Femur (tissue), 1 donor: ENCODE measurements at places on chromosomes 2 and 18.

GRCh38 chr2:11307764-11308415, 36.5 kb downstream of the ROCK2 start:
- no peak for DNase-seq

DNA sequence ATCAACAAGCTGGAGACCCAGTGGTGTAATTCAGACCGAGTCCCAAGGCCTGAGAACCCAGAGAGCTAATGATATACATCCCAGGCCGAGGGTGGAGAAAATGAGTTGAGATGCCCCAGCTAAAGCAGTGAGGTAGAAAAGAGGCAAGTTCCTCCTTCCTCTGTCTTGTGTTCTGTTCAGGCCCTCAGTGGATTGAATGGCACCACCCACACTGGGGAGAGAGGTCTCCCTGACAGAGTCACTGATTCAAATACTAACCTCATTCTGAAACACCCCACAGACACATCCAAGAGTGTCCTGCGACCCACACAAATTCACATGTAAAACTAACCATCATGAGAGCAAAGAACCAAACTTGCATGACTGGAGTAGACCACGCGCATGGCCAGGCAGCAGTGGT, 215.3 kb downstream of the ANAPC1 start:
- DNase-seq: no peak

DNA sequence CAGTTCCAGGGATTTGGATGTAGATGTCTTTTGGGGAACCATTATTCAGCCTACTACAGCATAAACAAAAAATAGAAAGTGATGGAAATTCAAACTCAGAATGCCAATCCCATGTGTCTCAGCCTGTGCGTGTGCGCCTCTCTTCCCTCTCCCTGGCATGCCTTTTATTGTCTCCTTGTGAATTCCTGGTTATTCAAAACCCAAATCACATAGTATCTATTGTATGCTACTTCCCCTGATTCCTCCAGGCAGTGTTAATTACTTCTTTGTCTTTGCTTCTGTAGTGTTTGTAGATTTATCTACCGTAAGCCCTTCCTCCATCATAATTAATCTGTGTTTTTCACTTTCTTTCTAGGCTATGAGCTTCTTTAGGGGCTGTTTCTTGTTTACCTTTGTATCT, 38.9 kb downstream of the RHBDD1 start:
- no peak for DNase-seq

- DNase-seq: no peak
Observed at GRCh38 chr2:104867813-104868504, 14.0 kb downstream of the POU3F3 start.

- no peak for DNase-seq
Observed at GRCh38 chr2:64067326-64067725, 48.1 kb upstream of the VPS54 start.

GRCh38 chr2:50215736-50216135, 816.2 kb downstream of the NRXN1 start:
- no peak for DNase-seq

GRCh38 chr2:23649303-23649702, 264.3 kb downstream of the KLHL29 start:
- no peak for DNase-seq

DNA sequence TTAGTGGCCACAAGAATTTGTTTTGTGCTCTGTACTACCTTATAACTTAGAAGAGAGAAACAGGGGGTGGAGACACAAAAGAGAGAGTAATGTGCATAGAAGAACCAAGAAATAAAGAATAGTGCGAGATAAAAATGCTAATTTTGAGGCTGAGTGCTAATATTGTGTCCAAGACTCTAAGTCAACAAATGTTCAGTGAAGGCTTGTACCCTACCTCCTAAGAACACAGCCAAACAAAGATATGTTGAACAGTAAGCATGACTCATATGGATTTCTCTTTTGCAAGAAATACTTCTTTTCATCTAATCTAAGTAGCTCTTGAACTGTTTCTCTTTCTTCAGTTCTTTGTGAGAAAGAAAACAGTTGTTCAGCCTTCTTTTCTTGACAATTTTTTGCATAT, 45.2 kb downstream of the GAREM1 start:
- DNase-seq: no peak

DNA sequence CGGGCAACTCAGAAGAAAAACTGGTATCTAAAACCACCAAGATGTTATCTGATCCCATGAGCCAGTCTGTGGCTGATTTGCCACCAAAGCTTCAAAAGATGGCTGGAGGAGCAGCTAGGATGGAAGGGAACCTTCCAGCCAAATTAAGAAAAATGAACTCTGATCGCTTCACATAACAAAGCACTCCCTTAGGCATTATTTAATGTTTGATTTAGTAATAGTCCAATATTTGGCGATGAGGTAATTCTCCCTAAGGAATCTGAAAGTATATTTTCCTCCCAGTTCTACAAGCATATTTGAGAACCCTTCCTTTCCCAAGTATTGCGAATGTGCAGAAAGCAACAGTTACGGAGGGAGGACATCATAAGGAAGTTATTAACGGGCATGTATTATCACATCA, 156.6 kb downstream of the KCNJ3 start:
- DNase-seq: no peak

DNA sequence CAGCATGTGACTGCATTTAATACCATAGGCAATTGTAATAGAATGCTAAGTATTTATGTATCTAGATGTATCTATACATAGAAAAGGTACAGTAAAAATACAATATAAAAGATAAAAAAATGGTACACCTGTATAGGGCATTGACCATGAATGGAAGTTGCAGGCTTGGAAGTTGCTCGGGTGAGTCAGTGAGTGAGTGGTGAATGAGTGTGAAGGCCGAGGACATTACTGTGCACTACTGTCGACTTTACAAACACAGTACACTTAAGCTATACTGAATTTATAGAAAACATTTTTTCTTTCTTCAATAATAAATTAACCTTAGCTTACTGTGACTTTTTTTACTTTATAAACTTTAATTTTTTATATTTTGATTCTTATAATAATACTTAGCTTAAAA, 8.9 kb downstream of the DIS3L2 start:
- no peak for DNase-seq

GRCh38 chr2:20051532-20052228, at the start of gene LAPTM4A:
LAPTM4A (minus strand) TSS chr2:20051628; CDS start chr2:20051520, 108 bp downstream.
- DNase-seq: peak; percentile 100

DNA sequence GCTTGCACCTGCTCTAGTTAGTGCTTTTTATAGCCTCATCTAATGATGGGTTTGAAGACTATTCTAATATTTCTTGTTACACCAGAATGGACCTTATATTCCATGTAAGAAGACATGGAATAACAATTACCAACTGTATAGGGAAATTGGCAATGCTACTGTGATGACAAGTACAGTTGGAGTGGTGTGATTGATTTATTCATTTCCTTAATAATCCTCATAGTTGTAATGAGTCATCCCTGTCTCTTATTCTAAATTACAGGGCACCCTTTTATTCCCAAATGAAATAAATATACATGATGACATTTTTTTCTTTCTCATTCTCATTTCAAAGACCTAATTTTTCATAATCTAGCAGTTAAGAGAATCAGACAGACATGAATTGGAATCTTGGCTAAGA, 18.3 kb upstream of the TLK1 start:
- no peak for DNase-seq

- DNase-seq: no peak
Observed at GRCh38 chr2:157523270-157524247, 79.7 kb upstream of the CYTIP start.

- no peak for DNase-seq
Observed at GRCh38 chr2:177098001-177098613, 114.5 kb upstream of the HNRNPA3 start.

DNA sequence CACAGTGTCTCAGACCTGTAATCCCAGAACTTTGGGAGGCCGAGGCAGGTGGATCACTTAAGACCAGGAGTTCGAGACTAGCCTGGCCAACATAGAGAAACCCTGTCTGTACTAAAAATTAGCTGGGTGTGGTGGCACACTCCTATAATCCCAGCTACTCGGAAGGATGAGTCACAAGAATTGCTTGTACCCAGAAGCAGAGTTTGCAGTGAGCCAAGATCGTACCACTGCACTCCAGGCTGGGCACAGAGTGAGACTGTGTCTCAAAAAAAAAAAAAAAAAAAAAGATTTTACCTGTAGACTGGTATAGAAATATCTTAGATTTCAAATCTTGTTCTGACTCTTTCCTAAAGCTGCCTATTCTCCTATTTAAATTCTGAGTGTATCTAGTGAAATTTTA, 7.2 kb upstream of the KLHL29 start:
- no peak for DNase-seq

DNA sequence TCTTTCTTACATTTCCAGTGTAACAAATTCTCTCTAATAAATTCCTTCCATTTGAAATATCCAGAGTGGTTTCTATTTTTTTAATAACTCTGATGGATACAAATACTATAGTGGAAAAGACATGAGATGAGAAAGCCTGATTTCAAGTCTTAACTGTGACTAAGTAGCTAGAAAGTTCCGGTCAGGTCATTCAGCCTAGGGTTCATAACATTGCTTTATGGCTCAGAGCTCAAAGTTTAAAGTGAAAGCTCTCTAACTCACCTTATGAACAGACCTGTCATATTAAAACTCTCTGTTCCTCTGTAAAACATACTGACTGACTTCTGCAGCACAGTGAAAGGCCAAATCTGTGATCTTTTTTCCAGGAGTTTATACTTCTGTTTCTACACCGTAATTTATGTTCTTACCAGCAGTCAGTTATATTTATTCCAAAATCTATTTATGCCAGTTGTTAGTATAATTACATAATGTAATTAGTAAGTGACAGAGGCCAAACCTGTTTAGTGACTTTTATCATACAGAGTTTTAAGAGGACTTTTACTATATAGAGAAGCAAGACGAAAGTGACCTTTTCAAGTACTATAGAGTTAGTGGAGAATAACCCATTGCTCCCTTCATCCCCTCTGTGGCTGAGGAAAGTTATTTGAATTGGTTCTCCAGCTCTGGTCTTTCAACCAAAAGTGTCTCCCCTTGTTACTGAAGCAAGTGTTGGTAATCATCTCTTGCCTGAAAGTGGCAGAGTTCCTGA, 118.8 kb upstream of the PDE1A start:
- no peak for DNase-seq

GRCh38 chr2:191636235-191636543, 41.7 kb upstream of the NABP1 start:
- no peak for DNase-seq

- DNase-seq: no peak
Observed at GRCh38 chr2:165294912-165295311, 55.7 kb downstream of the SCN2A start.

DNA sequence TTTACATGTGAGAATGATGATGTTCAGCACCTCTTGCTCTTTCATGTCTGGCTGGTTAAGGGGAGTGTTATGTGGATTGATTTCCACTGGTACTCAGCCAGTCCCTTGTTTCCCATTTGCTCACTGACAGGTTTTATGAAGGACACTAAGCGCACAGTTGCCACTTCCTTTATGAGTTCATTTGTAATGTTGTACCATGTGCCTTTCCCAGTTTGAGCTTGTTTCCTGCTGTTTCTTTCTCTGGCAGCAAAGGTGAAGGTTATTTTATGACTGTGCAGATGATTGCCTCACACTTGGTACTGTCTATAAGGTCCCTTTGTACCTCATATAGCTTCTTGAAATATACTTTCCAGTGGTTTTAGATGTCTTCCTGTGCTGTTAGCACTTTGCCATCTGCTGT, 1700.5 kb upstream of the TMEFF2 start:
- no peak for DNase-seq

DNA sequence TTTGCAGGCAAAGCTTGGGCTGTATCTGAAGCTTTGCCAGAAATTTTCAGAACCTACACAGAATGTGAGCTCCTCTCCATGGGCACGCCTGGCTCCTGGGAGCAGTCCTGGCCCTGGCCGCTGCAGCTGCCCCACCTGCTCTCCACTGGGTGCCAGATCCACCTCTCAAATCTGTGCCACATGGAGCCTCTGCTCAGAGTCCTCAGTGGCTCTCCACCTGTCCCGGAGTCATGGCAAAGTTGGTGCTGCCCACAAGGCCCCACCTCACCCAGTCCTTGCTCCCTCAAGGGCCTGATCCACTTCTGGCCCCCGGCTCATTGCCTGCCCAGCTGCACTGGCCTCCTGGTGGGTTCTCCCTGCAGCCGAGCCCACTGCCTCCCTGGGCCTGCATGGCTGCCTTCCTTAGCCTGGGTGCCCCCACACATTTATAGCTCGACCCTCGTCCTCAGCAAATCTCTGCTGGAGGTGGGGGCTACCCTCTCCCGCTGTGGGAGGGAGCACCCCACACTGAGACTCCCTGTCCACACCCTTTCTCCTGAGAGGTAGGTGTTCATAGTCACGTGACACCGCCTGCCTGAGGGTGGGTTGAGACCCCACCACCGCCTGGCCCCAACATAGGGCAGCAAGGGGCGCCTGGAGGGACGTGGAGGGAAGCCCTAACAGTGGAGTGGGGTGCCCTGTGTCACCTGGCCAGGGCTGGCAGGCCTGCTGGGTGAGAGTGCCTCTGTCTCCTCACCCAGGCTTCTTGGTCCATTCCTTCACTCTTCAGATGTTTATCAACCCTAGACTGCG, 224.1 kb downstream of the SH3RF3 start:
- DNase-seq: peak; percentile 12

- DNase-seq: peak; percentile 48
Observed at GRCh38 chr18:24734058-24734457, 273.6 kb downstream of the HRH4 start.

DNA sequence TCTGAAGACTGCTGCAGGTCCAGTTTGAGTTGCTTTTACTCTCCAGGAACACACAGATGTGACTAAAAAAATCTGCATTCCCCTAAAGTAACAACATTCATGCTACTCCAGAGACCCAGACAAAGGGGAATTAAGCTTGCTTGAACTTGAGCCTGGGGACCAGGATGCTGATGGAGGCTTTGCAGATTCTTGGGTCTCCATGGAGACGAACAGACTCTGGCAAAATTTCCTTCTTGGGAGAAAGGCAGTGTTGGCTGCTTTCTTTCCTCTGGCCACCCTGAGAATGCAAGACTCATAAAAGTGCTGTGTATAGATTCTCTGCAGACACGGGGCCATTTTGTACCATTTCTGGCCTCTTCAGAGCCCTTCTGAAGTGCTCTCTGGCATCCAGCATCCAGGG, 112.0 kb downstream of the ACTR3 start:
- DNase-seq: no peak

- no peak for DNase-seq
Observed at GRCh38 chr2:131658769-131659131, 131.1 kb downstream of the CCDC74A start.

DNA sequence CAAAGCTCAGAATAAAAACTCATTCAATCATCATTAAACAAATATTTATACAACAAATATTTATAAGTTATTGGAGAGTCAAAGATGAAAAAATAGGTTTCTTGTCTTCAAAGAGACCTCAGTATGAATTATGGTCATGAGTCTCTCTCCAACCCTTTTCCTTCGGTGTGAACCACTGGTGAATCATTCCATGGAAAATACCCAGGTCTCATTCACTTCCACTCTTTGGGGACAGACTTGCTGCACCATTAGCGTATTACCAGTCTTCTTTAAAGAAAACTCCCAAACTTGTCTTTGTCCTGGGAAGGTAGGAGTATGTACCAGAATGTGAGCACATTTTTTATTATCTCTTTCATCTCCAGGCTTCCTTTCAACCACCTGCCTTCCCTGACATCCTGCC, 257.4 kb upstream of the RBMS1 start:
- no peak for DNase-seq

GRCh38 chr2:55152475-55153412, 79.3 kb downstream of the CLHC1 start:
- DNase-seq: no peak

- no peak for DNase-seq
Observed at GRCh38 chr18:55576001-55576400, 12.0 kb downstream of the TCF4 start.

- DNase-seq: no peak
Observed at GRCh38 chr2:157149270-157149669, 108.2 kb upstream of the GALNT5 start.

GRCh38 chr2:239015218-239015900, 167.5 kb downstream of the TWIST2 start:
- DNase-seq: peak; percentile 51

- DNase-seq: no peak
Observed at GRCh38 chr2:156087875-156088274, 244.6 kb downstream of the NR4A2 start.
